ENCODE measurements at places on chromosomes 16 and 17.
A peak's percentile ranks its signal among the peaks of the same experiment; 100 is the strongest.

GRCh38 chr17:81608605-81609004 lies 28.3 kb downstream of the NPLOC4 start:
- DNase-seq, result no peak

GRCh38 chr17:1908699-1909309 lies 79.0 kb downstream of the RPA1 start:
- DNase-seq, result no peak

- peak; percentile 21 for DNase-seq
Observed at GRCh38 chr17:31533546-31534155, 142.2 kb downstream of the RAB11FIP4 start.

- DNase-seq, result no peak
Observed at GRCh38 chr17:42459256-42459800, 650 bp downstream of the ATP6V0A1 start.

DNA sequence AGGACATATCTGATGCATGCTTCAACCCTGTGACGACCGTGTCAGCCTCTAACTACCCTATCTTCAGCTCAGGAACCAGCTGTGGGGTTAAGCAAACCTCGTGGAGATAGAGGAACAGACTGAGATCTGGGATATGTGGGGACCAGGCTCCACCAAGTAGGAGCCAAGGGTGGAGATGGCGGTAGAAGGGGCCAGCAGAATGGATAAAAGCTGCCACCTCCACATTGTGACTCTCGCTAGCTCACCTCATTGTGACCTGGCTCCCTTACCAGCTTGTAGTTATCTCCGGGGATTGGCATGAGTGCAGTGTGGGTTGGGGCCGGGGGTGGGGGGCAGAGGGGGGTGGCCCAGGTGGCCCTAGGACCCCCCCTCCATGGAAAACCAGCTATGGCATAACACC lies at the start of gene SPEM2:
Gene SPEM2 (plus strand): TSS at position 301 of the 400 bp plus-strand sequence. CDS start 73 bp downstream, at position 374.
- no peak for DNase-seq

DNA sequence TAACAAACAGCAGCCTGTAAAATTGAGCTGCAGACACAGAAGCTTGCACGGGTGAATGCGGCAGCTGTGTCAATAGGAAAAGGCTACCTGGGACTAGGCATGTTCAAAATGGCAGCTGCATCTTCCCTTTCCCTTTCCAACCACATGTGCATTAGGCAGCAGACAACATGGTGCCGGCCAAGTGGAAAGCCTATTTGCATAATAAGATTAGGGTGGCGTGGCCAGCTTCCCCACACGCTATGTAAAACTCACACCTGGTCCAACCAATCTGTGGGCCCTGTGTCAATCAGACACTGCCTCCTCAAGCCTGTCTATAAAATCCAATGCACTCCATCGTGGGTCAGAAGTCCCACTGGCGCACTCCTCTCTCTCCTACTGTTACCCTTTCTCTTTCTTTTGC lies 61.0 kb upstream of the RBBP6 start:
- DNase-seq, result no peak

GRCh38 chr17:74325743-74326379 lies at the start of gene KIF19:
Gene KIF19 (plus strand): TSS chr17:74326226. CDS start chr17:74326350, 124 bp downstream.
- peak; percentile 51 for DNase-seq

DNA sequence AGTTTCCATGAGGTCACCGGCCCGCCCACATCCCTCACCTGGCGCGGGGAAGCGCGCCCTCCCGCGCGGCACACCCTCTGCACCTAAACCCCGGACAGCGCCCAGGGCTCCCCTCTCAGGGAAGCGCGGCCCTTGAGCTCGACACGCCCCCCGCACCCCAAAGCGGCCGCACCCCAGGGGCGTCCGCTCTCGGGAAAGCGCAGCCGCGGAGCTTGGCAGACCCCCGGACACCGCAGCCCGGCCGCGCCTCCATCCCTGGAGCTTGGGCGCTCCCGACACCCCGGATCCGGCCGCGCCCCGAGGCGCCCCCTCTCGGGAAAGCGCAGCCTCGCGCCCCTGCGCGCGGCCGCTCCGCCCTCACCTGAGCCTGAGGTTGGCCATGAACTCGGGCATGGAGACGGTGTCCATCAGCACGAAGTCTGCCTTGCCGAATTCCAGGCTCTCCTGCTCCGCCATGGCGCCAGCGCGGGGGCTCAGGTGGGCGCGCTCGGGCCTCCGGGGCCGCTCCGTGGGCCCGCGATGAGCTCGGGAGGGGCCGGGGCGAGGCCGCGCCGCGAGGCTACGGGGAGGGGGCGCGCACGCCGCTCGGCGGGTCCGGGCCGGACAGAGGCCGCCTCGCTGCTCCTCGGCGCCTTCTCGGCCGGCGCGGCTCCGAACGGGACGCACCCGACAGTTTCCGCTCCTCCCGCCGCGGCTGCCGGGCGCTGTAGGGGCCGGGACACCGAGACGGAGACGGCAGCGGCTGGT lies at the start of gene MYO1D:
Gene MYO1D (minus strand): TSS at position 708 of the 747 bp plus-strand sequence. CDS start 252 bp downstream, at position 456.
- DNase-seq, result peak; percentile 66

- DNase-seq, result no peak
Observed at GRCh38 chr16:20247076-20247475, 80.2 kb downstream of the GP2 start.

DNA sequence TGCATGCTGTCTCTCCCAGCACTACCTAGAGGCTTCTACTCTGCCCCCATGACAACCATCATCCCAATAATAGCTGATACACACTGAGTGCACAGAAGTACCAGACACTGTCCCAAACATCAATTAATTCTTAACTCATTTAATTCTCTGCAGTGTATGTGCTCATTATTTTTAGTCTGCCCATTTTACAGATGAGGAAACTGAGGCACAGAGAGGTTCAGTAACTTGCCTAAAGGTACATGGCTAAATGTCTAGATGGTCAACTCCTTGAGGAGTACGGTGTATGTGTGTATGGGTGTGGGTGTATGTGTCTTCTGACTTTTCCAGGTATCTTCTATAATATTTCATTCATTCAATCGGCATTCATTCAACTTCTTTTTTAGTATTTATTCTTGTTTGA lies 407.9 kb downstream of the SOX9 start:
- DNase-seq, result no peak

DNA sequence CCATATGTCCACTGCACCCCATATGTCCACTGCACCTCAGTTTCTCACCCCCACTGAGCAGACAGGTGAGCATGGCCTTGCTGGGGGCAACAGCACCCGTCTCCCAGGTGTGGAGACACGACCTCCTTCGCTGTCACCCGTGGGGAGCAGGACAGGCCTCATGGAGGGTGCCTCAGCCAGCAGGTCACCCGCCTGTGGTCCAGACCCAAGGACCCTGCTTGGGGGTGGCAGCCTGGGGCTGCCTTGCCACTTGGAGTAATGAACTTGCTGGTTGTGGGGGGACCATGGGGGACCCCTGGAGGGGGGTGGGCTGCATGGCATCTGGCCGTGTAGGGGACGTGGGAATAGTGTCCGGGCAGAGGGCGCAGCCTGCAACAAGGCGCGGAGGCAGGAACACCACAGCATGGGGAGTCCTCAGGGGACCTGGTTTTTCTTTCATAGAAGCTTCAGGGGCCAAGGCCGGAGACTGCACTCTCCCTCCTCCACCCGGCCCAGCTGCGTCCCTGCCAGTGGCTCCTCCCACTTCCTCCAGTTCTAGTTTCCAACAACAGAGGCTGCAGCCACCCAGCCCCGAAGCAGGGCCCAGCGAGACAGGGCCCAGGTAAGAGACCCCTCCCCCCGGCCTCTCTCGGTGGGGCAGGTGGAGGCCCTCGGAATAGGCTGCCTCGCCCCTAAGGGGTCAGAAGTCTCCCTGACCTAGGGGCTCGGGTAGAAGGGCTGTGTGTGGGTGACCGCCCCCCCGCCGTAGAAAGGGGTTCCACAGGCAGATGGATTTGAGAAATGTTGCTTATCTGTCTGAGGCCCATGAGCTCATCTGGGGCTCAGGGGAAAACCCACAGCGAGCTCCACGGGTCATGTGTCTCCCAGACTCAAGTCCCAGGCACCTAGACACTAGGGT lies at the start of gene NHLRC4:
Gene NHLRC4 (plus strand): TSS at position 531 of the 898 bp plus-strand sequence. CDS start 1,043 bp downstream, outside the sequence.
- no peak for DNase-seq

GRCh38 chr17:40219594-40220338 lies 662 bp downstream of the WIPF2 start:
- DNase-seq, result no peak

GRCh38 chr17:56047331-56047730 lies 105.9 kb upstream of the ANKFN1 start:
- DNase-seq, result no peak

DNA sequence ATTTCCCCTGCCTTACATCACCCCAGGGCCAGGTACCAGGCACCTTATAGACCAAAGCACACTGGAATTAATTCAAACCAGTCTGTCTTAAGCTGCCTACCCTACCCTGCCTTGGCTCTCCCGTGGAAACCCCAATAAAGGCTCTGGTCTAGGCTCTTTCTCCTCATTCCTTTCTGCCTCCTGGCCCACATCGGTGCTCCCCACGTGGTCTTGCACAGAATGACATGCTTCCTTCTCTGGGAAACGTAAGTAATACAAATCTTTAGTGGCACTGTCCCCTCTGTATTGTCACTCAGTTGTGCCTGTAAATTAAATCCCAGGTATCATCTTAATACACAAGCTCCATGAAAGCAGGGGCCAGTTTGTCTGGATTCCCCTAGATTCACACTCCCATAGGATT lies 16.6 kb downstream of the KRT25 start:
- DNase-seq, result no peak

DNA sequence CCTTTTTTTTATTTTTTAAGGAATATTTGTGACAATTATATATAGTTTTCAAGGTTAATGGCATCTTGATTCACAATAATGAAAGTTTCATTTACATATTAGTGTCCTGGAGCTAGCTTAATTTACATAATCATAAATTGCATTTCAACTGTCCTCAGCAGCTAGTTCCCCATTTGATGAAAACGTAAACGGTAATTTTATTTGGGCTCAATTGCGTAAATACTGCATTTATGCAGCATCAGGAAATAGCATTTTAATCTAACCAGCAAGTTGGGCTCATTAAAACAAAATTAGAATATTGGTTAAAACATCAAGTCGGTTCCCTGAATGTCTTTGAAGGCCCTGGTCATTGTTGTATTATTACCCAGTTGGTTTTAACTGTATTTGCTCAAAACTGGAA lies 136.8 kb upstream of the CDH5 start:
- DNase-seq, result no peak

DNA sequence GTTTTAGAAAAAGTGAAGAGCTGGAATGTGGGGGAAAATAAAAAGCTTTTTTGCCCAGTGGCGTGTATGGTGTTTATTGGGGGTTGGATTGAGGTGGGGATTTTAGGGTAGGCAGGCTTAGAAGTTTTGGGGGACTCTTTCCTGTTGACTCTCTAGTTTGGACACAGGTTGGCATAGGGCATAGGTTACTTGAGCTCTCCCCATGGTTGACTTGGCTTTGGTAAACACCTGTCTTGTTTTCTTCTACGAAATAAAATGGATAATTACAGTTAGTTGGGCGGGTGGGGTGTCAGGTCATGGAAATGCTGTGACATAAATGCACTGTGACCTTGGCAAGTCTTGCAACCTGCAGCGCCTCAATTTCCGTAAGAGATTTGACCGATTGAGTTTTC lies 680 bp upstream of the TAOK2 start:
- no peak for DNase-seq

GRCh38 chr16:90009172-90009899 lies 9.9 kb downstream of the DBNDD1 start:
- no peak for DNase-seq

DNA sequence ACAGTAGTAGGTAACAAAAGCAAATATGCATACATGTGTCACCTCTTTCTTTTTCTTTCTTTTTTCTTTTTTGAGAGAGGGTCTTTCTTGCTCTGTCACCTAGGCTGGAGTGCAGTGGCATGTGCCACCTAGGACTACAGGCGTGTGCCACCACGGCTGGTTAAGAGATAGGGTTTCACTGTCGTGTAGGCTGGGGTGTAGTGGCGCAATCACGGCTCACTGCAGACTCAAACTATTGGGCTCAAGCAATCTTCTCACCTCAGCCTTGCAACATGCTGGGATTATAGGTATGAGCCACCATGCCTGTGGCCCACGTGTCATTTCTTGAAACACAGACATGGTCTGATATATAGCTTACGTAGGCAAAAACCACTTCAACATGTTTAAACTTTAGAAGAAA lies 397.7 kb upstream of the PMFBP1 start:
- DNase-seq, result no peak

DNA sequence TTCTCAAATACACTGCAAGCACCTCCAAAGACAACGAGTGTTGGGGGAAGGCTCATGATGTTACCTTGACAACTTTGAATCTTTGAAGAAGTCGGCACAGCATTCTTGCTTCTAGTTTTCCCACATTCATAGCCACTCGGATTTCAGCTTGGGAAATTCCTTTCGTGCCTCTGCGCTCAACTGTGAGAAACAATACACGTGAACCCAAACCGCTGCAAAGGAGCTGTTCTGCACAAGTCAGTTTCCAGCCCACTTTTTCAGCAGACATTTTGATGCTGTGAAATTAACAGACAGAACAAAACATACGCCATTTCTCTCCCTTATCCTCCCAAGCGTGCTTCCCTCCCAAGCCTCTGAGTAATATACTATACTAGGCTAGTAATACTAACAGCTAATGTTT lies 41.2 kb downstream of the GTF3C1 start:
- no peak for DNase-seq

- no peak for DNase-seq
Observed at GRCh38 chr17:38797158-38797490, 2.2 kb downstream of the PIP4K2B start.

GRCh38 chr17:6096201-6097004 lies 26.2 kb downstream of the WSCD1 start:
- no peak for DNase-seq

DNA sequence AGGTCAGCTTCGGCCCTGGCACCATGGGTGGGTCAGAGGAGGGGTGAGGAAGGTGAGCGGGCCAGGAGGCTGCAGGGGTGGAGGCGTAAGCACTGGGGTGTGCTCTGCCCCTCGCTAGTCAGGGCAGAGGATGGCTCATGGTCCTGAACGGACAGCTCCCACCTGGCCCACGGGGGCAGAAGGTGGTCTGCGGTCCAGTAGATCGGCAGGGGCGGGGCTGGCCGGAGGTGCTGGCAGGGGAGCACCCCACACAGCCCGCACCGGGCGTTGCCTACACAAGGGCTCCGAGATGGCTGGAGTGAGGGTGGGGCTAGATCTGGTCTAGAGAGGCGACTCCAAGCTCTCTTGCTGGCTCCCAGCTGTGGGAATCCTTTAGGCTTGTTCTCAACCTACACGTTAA lies 8.2 kb downstream of the NPTX1 start:
- no peak for DNase-seq

- no peak for DNase-seq
Observed at GRCh38 chr17:58325289-58325726, 3.3 kb downstream of the TSPOAP1 start.

DNA sequence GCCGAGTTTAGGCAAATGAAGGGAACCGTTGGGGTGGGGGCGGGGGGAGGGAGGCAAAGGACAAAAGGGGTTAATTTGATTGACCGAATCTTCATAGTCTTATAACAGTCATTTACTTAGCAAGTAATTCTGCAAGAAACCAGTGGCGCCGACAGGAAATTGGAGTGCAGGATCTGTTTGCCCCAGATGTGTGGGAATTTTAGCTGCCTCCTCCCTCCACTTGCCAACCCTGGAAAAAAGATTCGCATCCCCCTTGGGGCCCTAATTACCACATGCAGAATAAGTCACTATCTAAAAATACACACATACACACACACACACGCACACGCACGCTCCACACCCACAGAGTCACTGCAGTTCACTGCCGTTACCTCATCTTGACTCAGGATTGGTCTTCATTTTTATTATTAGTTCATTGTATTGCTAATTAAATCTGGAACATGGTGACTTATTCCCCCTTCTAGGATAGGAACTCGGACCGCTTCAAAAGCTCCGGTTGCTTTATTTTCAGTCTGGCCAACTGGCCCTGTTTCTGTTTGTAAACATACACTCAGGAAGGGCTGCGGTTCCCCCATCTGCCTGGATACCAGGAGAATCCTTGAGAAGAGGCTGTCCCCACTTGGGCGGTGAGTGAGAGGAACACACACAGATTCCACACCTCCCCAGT lies 241.6 kb upstream of the SALL1 start:
- DNase-seq, result no peak

Data from stimulated activated CD8-positive, alpha-beta memory T cell treated with anti-CD3 and anti-CD28 coated beads, Interleukin-7, amount 100 ng/mL, for 4 hours (primary cell).